ENCODE measurements at places on chromosomes 6 and 20.

DNA sequence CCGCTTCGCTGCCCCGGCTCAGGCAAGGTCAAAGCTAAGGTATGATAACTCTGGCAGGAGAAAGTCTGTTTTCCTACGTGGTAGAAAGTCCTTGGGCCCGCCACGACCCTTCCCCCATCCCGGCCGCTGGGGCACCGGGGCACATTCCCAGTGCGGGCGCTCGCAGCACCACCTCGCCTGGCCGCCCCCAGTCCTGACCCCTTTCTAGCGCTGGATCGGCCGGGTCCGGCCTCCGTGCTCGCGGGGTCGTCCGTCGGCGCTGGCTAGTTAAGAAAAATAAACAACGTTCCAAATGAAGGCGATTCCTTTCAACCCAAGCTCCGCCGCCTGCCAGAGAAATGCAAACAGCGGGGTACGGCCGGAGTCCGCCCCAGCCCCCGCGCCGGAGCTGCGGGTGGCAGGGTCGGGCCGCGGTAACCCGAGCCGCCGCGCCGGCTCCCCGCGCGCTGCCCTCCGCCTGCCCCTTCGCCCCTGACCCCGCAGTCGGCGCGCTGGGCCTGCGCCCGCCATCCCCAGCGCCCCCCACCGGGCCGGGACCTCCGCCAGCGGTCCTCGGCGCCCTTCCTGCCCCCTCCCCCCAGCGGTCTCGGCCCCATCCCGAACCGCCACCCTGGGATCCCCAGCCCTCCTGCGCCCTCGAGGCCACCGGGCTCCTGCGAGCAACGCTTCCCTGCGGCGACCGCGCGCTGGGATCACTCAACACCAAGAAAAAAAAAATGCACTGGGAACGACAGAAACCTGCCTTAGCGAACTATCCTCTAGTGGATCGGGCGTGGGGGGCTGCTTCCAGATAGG, 37.6 kb downstream of the NCR2 start:
- DNase-seq = no peak

- no peak for DNase-seq
Measured at GRCh38 chr20:50574108-50574507, 63.9 kb downstream of the PTPN1 start.

DNA sequence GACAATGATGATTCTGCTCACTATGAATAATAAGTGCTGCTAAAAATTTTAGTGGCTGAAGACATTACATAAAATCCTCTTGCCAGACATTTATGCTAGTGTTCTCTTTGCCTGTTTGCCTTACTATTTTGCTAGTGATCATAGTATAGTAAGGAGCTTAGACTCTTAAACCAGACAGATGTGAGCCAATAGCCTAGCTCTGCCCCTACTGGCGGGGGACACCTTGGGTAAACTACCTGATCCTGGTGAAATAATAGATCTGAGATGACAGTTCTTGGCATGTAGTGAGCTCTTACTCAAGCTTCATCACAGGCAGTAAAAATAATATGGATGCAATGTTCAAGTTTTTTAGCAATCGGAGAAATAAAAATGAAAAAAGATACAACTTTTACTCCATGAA, 18.8 kb downstream of the ENPP3 start:
- no peak for DNase-seq

- DNase-seq = no peak
Measured at GRCh38 chr20:44364780-44365179, 9.3 kb downstream of the HNF4A start.

- no peak for DNase-seq
Measured at GRCh38 chr6:151186804-151187330, 52.9 kb upstream of the AKAP12 start.

DNA sequence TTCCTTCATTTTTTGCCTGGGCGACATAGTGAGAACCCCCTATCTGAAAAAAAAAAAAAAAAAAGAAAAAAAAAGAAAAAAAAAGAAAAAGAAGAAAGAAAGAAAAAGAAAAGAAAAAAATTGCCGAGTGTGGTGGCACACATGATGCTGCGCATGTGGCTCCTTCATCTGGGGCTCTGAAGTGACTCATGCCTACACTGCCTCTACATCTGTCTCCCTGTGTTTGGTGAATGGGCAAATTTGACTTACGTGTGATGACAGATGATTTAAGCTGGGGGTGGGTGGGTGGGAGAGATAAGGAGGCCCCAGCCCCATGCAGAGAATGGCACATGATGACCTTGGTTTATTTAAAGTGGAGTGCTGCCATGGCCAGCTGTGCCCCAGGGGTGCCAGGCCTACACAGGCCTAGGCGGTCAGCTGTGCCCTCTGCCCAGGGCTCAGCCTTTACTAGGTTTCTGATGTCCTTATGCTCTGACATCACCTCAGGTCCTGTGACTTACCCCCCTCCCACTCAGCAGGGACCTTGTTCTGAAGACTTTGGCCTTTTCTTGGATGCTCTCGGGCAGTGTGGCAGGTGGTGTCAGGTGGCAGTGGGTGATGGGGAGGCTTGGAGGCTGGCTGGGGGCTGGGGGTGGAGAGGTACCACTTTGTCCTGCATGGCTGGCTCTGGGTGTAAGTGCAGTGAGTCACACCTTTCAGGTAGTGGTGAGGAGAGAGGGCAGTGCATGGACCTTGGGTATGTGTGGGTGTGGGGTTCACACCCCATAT, 41.1 kb downstream of the VEGFA start:
- no peak for DNase-seq

GRCh38 chr6:47362857-47363461, 53.3 kb upstream of the TNFRSF21 start:
- DNase-seq = no peak

GRCh38 chr6:147081076-147081609, 123.1 kb upstream of the STXBP5 start:
- no peak for DNase-seq

DNA sequence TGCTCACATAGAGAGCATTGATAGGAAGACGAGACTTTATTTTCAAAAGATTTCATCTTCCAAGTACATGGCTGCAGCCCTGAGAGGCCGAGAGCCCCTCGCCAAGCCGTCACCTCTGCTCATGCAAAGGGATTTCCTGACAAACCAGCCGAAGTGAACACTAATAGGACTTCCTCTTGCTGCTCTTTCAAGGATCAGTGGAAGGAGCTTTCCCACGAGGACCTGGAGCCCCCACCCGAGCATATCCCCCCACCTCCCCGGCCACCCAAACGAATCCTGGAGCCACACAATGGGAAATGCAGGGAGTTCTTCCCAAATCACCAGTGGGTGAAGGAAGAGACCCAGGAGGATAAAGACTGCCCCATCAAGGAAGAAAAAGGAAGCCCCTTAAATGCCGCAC, 69.3 kb downstream of the PTPN1 start:
- DNase-seq = no peak

DNA sequence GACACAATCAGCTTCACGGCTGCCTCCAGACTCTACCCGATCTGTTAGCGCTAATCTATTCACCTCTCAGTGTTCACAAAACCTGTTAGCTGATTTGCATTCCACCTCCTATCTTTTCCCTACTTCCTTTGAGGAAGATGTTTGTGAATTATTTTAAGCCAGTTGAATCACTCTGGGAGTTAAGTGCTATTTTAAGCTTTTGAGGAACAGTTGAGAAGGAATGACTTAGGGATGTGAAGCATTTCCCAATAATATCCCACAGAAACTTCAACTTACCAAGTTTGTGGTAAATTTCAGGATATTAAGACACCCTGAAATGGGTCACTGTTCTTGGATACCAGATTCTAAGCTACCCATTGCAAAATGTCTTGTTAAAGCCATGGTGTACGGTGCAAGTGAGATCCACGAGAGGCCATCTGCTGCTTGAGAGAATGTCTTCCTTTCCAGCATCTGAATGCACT, 145.2 kb upstream of the CITED2 start:
- no peak for DNase-seq

GRCh38 chr6:22940581-22941290, 371.4 kb downstream of the HDGFL1 start:
- no peak for DNase-seq

- DNase-seq = no peak
Measured at GRCh38 chr6:5004373-5005037, 668 bp upstream of the RPP40 start.

- no peak for DNase-seq
Measured at GRCh38 chr6:39416026-39416425, 93.5 kb upstream of the KCNK16 start.

GRCh38 chr6:39923861-39924260, 10.4 kb downstream of the MOCS1 start:
- no peak for DNase-seq

GRCh38 chr6:14673201-14673600, 555.6 kb downstream of the CD83 start:
- DNase-seq = no peak

- DNase-seq = no peak
Measured at GRCh38 chr6:81978230-81978629, 225.7 kb upstream of the TENT5A start.

DNA sequence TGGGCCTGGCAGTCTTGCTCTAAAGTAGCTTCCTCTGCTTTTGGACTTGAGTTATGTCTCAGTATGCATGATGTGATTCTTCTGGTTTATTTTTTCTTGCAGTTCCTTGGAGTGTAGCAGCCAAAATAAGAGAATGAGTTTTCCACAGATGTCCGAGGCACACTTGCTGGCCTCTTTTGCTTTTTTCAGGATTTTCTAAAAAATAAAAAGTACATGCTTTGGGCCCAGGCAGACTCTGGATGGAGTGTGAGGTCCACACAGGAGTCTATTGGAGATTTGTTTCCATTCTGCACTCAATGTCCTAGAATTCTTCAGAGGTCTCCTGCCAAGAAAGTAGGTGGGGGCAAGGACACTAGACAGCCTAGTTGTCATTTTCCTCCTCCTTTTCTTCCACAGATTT, 477.6 kb downstream of the EPM2A start:
- no peak for DNase-seq

GRCh38 chr20:49792006-49792405, 20.6 kb upstream of the SLC9A8 start:
- DNase-seq = no peak

- no peak for DNase-seq
Measured at GRCh38 chr6:110882824-110883554, 8.4 kb downstream of the AMD1 start.

DNA sequence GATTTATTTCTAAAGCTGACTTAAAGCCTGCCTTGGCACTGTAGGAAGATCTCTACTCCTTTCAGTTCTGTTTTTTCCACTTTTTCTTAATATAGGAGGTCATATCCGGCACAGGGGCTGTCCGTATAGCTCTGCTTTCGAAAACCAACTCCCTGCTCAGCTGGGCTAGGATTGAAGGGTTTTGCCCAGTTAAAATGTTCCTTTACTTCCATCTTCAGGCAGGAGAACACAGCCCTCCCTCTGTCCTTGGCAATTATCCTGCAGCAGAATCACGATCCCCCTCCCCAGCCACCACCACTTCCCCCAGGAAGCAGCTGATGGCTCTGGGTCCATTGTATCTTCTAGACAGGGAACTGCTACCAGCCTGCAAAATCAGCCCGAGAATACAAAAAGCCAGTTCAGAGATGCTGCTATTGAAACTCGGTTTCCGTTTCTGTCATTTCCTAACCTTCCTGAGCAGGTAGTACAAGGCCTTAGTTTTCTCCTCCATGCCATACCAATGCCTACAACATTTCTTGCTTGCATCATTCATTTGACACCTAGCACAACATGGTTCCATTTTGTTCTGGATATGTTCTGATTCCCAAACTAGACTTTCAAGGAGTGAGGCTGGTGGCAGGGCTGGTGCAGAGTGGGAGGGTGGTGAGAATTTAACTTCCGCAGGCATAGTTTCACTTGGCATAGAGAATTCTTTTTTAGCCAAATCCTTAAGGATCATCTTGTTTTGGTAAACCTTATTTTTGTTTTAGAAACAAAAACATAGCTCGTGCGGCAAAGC, 53.9 kb downstream of the FAM50B start:
- DNase-seq = no peak

DNA sequence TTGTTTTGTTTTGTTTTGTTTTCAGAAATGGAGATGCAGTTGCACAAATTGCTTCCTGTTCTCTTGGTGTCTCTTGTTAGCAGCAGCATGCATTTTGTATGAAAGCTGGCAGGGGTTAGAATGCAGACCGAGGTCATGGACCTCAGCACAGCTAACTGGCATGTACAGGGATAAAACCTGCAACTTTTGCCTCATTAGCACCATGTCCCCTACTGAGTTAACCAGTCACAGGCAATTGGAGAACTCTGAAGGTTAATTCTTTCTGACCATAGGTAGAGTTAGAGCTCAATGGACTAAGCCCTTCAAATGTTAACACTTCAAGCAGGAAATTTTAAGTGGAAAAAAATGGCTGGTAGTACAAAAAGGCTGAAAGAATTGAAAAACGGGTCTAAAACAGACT, 377.1 kb downstream of the ADGRB3 start:
- no peak for DNase-seq

DNA sequence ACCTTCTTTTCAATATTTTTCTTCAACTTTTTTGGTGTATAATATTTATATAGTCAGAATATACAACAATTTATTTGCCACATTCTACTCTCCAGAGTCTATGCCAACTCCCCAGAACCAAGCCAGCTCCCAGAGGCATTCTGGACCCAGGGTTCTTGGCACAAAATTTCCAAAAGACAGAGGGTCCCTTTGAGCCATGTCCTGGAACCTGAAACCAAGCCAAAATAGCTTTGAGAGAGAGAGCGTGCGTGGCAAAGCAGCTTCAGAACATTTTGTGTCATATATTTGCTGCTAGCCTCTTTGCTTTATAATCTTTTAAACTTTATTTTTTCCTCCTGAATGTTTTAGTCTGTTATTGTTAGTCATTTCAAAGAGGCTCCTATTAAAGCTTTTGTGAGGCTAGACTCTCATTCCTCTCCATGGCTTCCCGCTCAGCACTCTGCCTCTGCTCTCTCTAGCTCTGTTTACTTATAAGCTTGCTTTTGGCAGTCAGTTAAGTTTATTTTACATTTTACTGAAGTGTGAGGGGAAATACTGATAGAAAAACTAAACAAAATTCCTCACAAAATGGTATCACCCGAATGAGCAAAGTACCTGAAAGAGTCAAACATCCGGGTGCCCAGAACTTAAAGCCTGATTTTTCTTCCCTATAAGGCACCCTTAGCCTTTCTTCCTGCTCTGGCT, 605.1 kb upstream of the ID4 start:
- no peak for DNase-seq

DNA sequence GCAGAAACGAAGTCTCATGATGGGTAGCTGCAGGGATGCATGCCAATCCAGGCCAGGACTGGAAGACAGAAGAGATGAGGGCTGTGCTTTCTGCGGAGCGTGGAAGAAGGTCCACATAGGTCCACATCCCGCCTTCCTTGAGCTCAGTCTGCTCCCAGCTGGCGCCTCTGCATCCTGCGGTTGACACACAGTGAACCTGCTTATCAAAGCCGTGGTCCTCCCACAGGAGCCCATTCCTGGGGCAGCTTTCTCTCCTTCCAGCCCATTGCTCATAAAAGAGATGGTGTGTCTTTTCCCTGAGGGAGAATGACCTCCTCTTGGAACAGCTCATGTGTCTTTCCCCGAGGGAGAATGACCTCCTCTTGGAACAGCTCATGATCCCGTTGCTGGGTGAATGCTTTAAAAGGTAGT, 225.4 kb downstream of the CDH4 start:
- DNase-seq = no peak

GRCh38 chr20:17641993-17642392, 40.0 kb downstream of the RRBP1 start:
- no peak for DNase-seq

DNA sequence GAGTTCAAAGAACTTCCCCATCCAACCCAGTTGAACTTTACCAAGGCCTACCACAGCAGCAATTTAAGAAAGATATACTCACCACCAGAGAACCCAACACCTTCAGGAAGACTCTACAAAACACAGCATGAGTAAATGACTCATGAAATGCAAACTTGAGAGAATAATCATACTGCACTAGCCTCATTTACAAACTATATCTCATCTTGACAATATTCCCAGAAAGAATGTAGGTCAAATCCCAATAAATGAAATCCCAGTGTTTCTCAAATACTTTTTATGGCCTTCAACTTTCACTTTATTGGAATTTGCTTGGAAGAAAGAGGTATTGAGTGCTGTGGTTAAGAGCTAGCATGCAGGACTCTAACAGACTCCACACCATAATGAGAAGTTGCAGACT, 60.0 kb downstream of the FYN start:
- DNase-seq = no peak

All from left ventricle myocardium superior (tissue), 1 donor.